ENCODE measurements at places on chromosomes 16 and 17.

DNA sequence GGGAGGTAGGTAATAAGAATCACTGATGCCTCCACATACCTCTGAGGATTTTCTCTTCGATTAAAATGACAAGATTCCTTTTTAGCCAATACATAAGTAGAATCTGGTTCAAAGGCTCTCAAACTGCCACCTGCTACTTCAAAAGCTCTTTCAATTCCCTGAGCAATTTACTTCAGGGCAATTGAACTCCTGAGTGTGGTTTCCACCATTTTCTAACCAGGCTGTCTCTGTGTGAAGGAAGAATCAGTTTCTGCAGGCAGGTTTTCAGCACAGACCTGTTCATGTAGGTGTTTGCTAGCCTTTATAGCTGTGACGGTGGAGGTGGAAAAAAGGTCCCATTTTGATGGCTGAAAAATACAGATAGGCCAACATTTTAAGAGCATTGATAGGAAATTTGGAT lies 18.2 kb upstream of the HS3ST3B1 start:
- no peak for DNase-seq

DNA sequence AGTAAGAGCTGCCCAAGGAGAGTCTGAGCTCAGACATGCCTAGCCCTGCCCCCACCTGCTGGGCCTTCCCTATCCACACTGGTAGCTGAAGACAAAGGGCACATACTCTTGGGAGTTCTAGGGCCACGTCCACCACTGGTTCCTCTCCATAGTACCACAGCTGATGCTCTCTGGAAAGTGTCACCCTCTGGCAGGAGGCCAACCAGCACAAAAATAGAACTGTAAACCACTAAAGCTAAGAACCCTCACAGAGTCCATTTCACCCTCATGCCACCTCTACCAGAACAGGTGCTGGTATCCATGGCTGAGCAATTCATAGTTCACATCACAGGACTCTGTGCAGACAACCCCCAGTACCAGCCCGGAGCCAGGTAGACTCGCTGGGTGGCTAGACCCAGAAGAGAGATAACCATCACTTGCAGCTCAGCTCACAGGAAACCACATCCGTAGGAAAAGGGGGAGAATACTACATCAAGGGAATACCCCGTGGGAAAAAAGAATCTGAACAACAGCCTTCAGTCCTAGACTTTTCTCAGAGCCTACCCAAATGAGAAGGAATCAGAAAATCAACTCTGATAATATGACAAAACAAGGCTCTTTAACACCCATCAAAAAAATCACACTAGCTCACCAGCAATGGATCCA lies 115.3 kb downstream of the CEP112 start:
- DNase-seq, result no peak

DNA sequence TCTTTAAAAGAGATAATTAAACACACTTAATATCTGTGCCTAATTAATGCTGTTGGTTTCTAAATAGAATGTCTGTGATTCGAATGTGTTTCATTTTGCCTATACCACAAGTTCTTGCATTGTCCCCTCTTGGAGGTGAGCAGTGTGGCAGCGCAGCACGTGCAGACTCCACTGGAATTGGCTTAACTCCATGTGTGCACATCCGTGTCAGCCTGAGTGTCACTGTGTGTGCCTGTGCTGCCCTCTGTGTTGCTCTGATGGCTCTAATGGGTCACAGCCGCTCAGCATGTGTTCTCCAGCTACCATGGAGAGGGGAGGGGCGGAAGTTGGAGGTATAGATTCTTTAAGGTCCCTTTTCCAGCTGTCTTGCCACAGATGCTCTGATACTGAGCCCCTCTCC lies 226.6 kb downstream of the SPECC1 start:
- DNase-seq, result no peak

DNA sequence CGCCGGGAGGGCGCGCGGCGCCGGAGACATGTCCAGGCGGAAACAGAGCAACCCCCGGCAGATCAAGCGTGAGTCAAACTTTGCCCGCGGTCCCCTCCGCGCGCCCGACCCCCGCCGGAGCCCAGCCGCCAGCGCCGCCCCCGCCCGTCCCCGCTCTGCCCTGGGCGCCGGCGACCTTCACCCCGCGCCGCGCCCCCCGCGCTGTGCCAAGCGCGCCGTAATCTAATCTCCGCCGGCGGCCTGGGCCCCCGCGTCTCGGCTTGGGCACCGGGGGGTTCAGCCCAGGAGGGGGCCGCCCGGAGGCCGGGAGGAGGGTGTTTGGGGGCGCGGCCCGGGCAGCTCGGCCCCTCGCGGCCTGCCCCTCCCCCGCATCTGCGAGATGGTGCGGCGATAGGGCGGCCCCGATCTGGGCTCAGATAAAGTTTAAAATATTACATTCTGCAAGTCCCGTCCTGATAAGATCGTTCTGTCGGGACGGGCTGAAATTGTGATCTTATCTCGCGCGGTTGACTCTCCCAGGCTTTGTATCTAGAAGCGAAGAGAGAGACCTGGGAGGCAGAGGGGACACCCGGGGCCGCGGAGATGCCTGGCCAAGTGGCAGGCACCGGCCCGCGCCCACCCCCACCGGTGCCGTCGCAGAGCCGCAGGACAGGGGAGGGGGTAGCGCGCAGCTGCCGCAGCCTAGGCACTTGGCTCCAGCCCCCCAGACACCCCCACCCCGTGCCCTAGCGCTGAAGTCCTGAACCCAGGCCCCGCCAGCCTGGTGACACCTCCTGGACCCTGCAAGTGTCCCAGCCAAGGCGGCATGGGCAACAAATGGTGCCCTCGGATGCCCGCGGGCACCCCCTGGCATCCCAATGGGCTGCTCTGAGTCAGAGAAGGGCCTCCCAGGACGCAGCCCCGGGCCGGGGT lies 787 bp downstream of the ZFPM1 start:
- DNase-seq, result no peak

- DNase-seq, result no peak
Measured at GRCh38 chr17:57986841-57987580, 1.0 kb downstream of the VEZF1 start.

GRCh38 chr17:4509401-4509800 lies 10.7 kb downstream of the SPNS2 start:
- DNase-seq, result no peak

GRCh38 chr17:74453665-74454196 lies 12.7 kb upstream of the CD300A start:
- DNase-seq, result no peak

DNA sequence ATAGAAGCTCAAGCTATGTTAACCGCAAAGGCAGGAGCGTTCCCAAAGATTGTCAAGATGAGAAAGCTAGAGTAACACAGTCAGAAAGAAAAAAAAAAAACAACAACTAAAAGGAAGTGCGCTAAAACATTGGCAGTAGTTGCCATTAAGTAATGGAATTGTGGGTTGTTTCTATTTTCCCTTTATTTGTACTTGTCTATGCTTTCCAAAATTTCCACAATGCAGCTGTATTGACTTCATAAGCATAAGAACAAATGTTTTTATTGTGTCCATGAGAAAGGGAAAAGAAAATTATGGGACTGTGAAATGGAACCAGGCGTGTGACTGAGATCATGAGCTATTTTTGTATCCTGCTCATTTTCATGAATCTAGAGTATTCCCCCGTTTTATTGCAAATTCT lies 153.4 kb downstream of the TMEM114 start:
- DNase-seq, result no peak

DNA sequence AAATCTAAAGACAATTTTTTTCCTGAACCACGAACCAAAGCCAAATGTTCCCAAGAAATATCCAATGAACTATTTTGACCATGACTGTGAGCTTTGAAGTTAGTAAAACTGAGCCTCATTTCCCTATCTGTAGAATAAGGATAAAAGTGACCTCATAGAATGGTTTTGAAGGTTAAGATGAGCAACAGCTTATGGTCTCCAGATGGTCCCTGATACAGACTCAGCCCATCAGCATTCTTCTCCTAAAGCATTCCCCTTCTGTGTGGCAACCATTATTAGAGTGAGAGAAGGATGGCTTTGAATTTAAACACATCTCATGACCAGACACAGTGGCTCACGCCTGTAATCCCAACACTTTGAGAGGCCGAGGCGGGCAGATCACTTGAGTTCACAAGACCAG lies 70.1 kb downstream of the COPRS start:
- no peak for DNase-seq

- no peak for DNase-seq
Measured at GRCh38 chr17:37605813-37606505, 3.3 kb downstream of the SYNRG start.
